SHP77 treated with DMSO at 0.1 percent for 48 hours (cell line): ENCODE measurements at places on chromosomes 2 and 18.

DNA sequence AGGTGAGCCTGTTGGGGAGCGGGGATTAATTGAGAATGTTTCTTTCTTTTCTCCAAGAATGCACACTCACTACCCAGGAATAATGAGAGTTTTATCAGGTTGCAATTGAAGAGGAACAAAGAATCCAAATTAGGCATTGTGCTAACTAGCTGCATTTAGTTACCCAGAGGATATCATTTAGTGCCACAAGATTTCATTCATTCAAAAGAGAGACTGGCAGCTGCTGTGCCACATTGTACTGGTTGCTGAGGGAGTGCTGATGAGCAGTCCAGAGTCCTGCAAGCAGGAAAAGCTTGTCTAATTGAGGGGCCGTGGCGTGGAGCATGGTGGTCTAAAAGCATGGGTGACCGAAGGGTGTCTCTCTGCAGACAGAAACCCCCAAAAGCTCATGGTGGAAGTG, 97.6 kb downstream of the CTAGE1 start:
- DNase-seq: no peak

DNA sequence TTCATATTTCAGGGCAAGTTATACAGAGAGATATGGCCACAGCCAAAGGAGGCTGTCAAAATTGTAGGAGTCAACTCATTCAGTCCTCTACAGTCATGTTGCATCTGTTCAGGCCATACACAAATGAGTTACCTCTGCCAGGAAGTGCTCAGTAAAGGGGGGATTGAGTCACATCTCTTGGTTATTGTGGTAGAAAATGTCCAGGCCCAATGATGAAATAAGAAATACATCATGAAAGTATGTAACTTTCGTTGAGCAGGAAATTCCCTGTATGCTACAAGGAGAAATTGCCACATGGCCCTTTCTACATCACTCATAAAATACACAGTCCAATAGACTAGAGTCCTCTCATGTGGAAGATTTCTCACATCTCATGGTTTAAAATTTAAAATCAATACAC, 103.9 kb upstream of the COL3A1 start:
- DNase-seq: no peak

GRCh38 chr2:19712850-19713249, 188.9 kb downstream of the TTC32 start:
- DNase-seq: no peak

GRCh38 chr2:10202131-10202665, 79.7 kb downstream of the RRM2 start:
- no peak for DNase-seq

DNA sequence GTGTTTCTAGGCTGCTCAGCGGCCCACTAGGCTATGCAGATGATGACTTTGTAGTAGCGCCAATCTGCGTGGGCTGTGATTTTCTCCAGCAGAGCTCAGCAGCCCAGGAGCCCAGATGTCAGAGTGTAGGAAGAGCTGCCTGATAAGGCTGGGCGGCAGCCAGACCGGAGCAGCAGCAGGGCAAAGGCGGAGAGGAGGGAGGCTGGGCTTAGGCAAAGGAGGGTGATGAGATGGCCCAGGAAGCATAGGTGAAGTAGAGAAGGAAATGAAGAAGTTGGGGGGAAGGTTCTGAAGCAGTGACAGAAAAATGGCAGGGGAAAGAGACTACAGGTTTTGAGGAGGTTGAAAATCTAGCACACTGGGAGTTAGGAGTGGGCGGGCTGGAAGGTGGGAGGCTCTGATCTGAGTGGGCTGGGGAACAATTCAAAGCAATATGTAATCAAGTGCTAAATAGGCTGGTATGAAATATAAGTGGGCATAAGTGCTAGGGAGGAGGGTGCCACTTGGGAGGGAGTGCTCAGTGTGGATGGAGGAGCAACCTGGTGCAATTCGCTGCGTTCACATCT, 50.6 kb upstream of the STPG4 start:
- DNase-seq: no peak

GRCh38 chr2:68060652-68061051, 2.2 kb downstream of the C1D start:
- DNase-seq: no peak

- no peak for DNase-seq
These were observed 777 bp upstream of the RAB17 start for GRCh38 chr2:237591141-237591881.

GRCh38 chr2:123563515-123563914, 461.6 kb upstream of the CNTNAP5 start:
- no peak for DNase-seq

DNA sequence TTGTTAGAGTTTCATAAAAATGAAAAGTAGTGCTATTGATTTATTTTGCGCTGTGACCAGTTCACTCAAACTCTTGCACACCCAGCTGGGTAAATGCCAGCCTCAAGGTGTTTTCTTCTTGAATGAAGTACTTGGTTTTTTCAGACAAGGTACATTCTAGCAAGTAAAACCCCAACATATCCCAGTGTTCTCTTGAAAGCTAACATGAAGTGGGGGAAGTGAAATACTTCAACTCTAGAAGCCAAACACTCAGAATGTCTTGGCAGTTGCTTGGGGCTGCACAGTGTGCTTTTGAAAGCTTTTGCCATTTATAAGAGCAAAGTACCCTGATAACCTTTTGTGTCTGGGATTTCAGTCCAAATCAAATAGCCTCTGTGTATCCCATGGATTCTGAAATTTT, 13.4 kb downstream of the NPAS2 start:
- DNase-seq: no peak

DNA sequence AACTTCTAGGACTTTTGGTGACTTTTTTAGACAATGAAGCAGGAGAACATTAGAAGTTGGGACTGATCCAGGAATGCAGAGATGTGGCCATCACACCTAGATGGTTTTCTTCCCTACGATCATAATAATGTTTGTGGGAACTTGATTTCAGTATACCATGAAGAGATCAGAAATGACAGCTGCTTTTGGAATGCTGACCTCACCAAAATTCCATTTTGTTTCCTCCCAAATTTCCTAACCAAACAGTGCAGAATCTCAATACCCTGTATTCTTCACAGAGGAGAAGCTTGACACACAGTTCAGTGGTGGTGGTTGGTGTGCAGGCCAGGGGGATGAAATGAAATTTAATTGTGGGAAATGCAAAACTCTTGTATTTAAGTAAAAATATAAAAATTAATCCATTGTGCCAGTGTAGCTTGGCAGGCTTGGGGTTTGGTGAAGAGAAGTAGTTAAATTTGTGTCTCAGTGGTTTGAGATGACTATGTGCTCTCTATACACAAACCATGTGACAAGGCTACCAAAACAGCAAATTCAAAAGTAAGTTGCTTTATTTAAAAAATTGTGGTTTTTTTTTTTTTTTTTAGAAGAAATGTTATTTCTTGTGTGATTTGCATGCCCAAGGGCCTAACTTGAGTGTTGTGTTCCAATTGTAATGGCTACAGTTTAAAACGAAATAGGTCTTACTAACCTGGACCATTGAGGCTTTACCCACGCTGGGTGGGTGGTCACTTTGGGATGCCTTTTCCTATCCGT, 252.4 kb downstream of the LPIN1 start:
- DNase-seq: no peak

GRCh38 chr2:187208199-187208785, 239.8 kb downstream of the CALCRL start:
- no peak for DNase-seq

GRCh38 chr18:49699303-49699702, 114.0 kb downstream of the ACAA2 start:
- no peak for DNase-seq

- peak; percentile 85 for DNase-seq
These were observed 388.6 kb upstream of the TNP1 start for GRCh38 chr2:217248312-217248935.

DNA sequence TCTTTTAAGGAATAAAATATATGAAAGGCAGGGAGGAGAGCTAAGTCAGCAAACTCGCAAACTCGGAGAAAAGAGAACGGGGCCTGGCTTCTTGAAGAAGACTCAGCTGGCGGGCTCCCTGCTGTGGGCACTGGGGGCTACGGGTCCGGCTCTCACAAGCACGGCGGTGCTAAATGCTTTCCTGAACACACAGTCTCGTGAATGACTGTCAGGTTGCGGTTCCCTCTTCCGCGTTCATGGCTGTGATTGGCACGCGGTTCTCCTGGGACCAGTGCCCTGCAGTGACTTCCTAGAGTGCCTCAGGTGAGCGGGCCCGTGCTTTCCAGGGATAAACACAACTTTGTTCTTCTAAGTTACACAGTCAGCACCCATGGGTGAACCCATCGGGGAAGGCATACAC, 208.4 kb downstream of the HDAC4 start:
- DNase-seq: no peak

- no peak for DNase-seq
These were observed 262.1 kb downstream of the GALNT13 start for GRCh38 chr2:154133823-154134222.

DNA sequence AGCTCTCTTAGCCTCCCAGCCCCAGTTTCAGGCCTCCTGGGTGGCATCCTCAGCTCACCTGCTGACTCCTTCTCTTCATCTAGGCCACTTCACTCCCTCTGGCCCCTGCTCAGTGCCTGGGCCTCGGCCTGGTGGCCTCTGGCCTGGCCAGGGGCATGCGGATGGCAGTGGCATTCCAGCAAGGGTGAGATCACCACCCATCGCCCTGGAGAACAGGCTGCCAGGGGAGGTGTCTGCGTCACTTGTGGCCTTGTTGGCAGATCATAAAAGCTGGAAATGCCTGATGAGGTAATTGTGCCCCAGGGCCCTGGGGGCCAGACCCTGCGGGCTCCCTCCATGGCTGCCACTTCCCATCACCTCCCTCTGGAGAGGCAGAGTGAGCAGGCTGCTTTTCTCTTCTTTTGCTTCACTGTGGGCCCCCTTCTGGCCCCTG, 72.5 kb upstream of the SMAD2 start:
- DNase-seq: no peak
